Stimulated activated memory B cell treated with anti-CD40 and anti-IgM and Interleukin-4, amounts not matched to agents 10 μg/mL and 1 μg/mL and 100 μg/mL, for 72 hours (primary cell): ENCODE measurements at places on chromosomes 4 and X.

DNA sequence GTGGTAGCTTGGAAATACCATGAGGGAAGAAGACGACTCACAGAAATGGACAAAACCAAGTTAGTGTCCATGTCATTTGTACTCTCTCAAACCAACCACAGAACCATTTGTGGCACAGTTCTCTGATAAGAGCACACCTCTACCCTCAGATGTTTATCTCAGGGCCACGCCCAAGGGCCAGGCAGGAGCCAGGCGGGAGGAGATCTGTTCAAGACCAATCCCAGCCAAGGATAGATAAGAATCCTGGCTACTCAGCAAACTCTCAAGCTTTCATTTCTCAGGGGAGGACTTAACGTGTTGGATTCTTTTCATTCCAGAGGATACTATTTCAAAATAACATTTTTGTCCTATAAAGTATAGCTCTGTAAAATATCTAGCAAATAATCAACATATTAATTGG lies 95.0 kb downstream of the NYX start:
- ATAC-seq, result no peak

GRCh38 chr4:149715822-149716585 lies 99.6 kb downstream of the IQCM start:
- ATAC-seq, result no peak

- ATAC-seq, result no peak
Observed at GRCh38 chr4:67770422-67770821, 16.2 kb upstream of the GNRHR start.

GRCh38 chr4:84826681-84827080 lies 139.8 kb downstream of the WDFY3 start:
- no peak for ATAC-seq

DNA sequence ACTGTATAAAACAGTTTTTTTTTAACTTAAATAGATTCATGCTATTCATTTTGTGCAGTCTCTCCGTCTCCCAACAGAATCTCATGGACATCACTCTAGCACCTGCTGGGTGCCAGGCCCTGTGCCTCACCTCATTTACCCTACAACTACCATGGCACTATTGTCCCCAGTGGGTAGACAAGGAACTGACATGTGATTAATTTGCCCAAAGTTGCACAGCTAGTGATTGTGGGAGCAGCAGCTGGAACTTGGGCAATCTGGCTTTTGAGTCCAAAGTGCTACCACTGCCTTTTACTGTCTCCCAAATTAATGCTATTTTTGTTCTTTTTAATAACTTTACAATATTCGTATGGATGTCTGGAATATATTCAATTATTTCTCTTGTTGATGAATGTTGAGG lies 11.2 kb upstream of the PGRMC2 start:
- ATAC-seq, result no peak

DNA sequence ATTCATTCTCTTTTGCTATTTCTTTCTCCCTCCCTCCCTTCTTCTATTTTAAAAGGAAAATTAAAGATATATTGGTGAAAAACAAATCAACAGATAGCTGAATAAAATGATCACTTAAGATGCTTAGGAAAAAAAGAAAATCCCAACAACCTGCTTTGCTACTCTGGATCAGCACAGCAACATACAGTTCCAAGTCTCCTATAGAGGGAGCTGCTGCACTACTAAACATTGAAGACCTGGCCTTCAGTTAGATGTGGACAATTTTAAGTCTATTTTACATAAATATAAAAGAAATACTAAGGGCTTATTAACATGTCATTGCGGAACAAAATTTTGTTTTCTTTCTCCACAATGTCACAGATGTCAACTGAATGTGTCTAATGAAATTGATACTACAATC lies 226.4 kb downstream of the MAGEB5 start:
- no peak for ATAC-seq

DNA sequence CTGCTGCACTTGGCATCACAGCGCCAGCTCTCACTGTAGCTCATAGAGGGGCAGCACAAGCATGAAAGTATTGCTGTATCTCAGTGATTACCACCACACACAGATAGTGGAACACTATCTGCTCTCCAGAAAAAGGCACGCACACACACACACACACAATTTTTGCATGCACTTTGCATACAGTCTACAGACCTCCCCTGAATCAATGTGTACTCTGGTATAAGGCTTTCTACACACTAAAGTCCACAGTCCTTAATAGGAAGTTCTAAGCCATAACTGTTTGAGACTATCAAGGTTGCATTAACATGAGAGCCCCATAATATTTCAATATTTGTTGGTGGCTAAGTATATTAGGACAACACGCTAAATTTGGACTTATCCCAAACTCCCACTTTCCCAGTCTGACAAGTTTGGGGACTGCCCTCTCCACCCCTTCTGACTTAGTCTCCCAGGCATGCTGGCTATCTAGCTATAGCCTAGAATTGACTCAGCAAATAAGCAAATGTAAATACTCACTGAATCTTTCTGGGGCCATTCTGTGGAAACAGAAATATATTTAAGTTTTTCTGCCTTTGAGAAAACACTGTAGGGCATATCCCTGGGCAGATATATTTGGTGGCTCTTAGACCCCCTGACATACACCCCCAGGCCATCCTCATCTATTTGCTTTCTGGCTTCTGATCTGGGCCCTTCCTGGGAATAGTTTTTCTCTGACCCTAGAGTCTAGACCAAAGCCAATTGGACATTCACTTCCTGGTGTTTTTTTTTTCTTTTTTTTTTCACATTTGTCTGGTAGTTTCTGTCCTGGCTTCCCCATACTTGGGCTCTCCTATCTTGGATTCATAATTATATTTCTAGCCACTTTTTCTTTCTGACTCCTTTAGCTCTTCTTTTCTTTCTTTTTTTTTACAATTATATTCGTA lies 36.4 kb upstream of the CT47C1 start:
- ATAC-seq, result no peak

DNA sequence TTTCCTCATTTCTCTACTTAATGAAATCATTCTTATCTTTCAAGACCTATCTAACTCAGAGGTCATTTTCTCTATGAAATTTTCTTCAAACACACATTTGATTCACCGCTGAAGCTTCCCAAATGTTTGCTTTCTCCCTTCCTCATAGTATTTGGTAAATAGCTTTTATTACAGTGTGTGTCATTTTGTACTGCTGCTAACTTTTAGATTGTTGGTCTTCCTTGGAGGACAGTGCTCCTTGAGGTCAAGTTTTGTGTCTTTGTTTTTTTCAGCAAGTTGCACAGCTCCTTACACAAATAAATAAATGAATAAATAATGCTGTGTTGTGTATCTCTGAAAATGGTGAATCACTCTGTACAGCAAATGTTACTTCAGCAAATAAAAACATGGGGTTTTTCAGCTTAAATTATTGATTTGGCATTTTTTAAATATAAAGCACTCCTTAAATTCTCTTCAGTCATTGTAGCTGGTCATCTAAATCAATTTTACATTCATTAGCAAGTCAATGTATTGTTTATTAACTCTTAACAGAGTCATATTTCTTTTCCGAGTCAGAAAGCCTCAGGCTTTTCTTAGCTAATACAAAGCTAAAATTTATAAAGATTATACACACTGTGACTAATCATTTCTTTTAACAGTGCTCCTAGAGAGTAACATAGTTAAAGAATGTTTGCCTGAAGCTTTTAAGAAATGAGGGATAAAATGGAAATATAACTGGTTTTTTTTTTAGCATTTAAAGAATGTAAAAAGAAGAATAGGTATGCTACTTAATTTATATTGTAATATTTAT lies 30.1 kb upstream of the MAD2L1 start:
- no peak for ATAC-seq

DNA sequence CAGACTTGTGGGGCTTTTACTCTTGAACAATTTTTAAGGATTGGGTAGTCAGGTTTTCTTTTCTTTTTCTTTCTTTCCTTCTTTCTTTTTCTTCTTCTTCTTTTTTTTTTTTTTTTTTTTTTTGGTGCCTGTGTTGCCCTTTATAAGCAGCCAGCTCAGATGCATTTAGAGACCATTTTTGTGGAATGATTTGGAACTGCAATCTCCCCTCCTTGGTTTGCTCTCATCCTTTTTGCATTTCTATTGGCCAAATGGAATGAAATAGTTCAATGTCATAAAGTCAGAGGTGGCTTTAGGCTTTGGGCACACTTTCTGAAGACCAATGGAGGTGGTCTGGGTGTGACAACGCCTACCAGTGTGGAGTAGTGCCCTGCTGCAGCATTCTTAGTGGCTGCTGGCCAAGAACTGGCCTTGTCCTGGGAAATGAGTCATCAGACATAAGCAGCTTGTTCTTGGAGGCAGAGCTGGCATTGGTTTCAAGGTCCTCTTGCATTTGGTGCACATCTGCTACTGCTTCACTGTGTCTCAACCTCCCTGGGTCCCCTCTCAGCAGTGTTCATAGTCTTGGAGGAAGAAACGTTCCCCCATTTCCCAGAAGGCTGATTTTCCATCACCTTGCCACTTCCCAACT lies 84.5 kb downstream of the CT47B1 start:
- ATAC-seq, result no peak

GRCh38 chr4:39446483-39446841 lies 12.3 kb downstream of the RPL9 start:
- ATAC-seq, result no peak

- no peak for ATAC-seq
Observed at GRCh38 chr4:76601791-76602190, 166.8 kb downstream of the SHROOM3 start.

DNA sequence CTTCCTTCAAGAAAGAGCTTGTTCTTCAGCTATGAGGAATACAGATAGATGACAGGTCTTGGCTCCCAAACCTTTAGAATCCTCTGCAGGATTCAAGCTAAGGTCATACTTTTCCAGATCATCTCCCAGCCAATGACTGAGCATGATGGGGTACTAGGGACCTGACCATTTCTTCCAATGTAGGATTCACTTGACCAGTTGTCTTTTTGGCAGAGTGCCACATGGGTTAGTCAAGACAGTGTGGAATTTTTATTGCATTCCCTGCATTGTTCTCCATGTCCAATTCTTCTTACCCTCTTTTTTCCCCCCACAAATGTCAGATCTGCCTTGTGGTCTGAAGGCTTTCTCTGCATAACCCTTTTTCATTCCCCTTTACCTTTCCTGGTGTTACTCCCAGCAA lies 99.5 kb downstream of the CCSER1 start:
- ATAC-seq, result no peak

GRCh38 chrX:11499076-11500044 lies 166.4 kb downstream of the ARHGAP6 start:
- no peak for ATAC-seq

GRCh38 chr4:3719836-3720235 lies 46.3 kb upstream of the ADRA2C start:
- ATAC-seq, result no peak

DNA sequence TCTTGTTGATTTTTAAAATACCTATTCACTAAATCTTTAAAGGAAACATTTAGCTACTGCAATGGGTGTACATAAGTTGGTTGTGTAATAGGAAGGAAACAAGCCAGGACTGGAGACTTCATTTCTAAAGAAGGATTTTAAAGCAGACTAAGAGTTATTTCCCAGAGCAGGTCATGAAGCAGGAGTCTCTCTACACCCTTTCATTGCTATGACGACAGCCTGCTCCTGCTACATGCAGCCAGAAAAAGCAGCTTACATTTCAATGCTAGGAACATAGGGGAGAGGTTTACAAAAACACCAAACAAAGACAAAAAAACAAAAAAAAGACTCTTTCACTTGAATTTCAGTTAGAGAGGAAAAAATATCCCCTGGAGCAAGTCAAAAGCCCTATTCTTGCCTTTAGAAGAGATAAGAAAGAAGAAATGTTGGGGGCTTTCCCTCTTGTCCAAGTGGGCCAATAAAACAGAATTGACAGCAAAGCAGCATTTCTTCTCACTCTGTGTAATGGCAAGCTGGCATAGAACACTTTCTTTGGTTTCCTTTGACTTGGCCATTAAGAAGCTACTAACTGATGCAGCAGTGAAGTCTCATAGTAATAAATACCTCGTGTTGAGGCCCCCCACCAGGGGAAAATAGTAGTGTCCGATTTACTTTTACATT lies 3.4 kb downstream of the SPARCL1 start:
- no peak for ATAC-seq

- ATAC-seq, result peak; percentile 52
Observed at GRCh38 chr4:6941796-6942195, 32.2 kb downstream of the TBC1D14 start.

GRCh38 chrX:63428348-63428747 lies 77.2 kb upstream of the SPIN4 start:
- no peak for ATAC-seq

- ATAC-seq, result no peak
Observed at GRCh38 chr4:174317531-174317930, 33.8 kb downstream of the CEP44 start.

- ATAC-seq, result no peak
Observed at GRCh38 chrX:110568441-110568840, 209.8 kb downstream of the RTL9 start.

GRCh38 chrX:2159861-2160260 lies 340.9 kb downstream of the DHRSX start:
- ATAC-seq, result no peak

DNA sequence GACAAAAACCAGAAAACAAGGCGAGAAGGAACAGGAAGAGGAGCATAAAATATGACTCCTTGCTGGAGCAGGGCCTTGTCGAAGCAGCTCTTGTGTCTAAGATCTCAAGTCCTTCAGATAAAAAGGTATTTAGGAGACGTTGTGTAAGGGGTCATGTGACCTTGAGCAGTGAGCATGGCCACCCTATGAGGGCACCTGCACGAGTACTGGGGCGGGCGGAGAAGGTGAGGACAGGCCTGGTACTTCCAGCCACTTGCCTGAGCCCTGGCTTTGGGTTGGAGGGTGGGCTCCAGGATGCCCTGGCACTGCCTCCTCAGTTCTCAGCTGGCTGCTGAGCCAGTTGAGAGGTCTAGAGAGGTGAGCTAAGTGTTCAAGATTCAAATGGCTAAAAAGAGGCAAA lies 29.9 kb downstream of the NSD2 start:
- ATAC-seq, result no peak

DNA sequence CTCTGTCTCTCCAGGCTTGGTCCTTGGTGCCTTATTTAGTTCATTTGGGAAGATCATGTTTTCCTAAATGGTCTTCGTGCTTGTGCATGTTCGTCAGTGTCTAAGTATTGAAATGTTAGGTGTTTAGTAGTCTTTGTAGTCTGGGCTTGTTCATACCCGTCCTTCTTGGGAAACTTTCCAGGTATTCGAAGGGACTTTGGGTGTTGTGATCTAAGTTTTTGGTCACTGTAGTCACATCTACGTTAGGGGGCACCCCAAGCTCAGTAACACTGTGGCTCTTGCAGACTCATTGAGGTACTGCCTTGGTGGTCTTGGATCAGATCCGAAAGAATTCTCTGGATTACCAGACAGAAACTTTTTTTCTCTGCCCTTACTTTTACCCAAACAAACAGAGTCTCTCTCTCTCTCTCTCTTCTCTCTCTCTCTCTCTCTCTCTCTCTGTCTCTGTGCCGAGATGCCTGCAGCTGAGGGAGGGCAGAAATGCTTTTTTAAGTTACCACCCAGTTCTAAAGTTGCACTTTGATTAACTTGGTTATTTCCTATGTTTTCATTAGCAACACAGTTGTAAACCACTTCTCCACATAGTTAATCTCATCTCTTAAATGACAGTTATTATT lies 67.6 kb upstream of the SLC7A3 start:
- no peak for ATAC-seq

DNA sequence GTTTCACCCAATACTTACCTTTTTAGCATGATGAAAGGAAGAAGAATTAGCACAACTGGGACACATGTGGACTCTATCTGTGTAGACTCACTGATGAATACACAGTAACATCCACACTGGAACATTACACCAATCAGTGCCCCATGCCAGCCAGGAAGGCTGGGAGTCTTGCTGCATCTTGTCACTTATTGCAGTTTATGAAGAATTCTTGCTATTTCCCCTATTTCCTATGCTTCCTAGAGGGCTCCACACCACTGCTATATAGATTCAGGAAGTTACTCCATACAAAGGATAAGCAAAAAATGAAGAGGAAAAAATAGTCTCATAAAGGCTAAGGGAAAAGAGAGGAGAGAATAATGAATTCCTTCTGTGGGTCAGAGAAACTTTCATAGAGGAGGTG lies 201.0 kb downstream of the CAMK2D start:
- no peak for ATAC-seq
